Thyroid gland (tissue), 4 donors: ENCODE measurements at places on chromosomes 13 and 19. TPM values are rescaled to one million over a fixed set of nuclear protein-coding genes. Genes with fewer than 3 reads are reported as not detected.
A peak's percentile ranks its signal among the peaks of the same experiment; 100 is the strongest.

IGSF23 gene
- not detected for total RNA-seq

ELSPBP1 gene
- total RNA-seq, result not detected

DNA sequence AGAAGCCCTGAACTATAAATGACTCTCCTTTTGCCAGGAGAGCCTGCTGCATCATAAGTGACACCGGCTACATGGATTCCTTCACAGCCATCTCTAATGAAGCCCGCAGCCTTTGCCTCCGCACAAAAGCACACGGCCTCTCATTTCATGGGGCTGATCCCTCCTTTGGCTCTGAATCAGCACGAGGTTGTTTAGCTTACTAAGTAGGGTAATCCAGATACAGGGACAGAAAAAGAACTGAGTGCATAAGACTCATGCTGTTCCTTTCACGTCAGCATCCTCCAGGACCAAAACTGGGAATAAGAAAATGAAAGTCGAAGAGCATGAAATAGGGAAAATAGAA, 136.3 kb downstream of the DCT start:
- DNase-seq, result no peak

DNA sequence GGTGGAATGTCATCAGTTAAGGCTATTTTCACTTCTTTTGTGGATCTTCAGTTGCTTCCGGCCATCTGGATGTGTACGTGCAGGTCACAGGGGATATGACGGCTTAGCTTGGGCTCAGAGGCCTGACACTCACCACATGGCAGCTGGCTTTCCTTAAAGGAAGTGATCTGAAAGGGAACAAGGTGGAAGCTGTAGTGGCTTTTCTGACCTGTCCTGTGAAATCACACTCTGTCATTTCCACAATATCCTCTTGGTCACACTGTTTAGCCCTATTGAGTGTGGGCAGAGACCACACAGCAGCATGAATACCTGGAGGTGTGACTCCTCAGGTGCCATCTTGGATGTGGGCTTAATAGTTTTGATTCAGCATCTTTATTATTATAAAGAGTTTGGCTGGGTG, 4.5 kb upstream of the BAX start:
- no peak for DNase-seq

TM9SF2 gene
- total RNA-seq, result 205 TPM

RUBCNL gene
- total RNA-seq, result 3.6 TPM

DNA sequence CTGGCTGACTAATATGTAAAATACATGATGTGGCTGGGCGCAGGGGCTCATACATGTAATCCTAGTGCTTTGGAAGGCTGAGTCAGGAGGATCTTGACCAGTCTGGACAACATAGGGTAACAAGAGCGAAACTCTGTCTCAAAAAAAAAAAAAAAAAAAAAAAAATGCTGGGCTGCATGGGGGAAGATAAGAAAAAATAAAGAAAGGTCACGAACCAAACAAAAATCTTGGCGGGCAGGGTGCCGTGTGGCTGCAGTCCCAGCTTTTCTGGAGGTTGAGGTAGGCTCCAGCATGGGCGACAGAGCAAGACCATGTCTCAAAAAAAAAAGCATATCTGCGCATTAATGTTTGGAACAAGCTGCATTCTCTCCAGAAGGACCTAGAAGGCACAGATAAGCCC, 8.7 kb downstream of the RNASEH2A start:
- no peak for DNase-seq

DNA sequence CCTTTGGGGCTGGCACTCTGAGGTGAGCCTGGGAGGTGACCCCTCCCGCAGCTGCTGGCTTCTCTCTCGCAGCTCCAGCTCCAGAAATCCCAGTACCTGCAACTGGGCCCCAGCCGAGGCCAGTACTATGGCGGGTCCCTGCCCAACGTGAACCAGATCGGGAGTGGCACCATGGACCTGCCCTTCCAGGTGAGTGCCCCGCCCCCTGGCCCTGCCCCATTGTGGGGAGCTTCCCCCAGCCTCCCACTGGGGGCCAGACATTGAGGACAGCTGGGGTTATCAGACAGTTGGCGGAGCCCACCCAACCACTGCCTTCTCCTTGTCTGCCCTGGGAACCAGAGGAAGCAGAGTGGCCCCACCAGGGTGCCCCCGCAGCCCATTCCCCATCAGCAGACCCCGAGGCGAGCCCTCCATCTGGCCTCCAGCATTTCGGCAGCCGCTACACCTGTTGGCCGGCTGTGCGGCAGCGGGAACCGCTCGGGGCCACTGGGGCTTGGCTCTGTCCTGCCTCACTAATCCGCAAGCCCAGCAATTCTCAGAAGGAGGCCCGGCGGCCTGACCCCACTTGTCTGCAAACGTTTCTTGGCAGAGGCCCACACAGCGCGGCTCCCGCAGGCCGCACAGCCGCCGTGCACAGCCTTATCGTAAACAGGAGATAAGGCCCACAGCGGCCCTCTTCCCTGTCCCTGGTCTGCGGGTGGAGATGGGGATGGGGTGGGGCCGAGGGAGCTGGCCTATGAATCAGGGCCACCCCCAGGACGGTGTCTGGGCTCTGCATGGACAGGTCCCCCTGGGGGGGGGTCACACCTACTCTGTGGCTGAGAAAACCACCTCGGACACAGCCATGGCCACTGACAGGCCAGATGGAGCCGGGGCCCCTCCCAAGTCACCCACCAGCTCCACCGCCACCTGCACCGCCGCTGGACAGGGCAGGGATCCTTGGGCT, 48.0 kb downstream of the COMP start:
- peak; percentile 88 for DNase-seq

GRCh38 chr19:13920940-13921747, 15.1 kb downstream of the CC2D1A start:
- no peak for DNase-seq

DNA sequence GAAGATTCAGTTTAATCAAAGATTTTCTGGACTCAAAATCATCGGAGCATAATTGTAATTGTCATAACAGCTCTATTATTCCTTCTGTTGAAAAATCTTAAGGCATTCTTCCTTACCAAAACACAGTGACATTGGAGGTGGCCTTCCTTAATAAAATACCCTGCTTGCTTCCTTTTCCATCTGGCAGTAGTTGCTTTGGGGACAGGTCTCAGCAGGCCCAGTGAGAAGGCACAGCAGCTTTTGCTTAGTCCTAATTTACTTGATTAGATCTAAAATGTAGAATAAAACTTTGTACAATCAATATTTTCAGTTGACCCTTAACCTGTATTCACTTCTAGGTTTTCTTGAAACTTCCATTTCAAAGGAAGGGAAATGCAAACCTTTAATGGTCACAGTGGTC, 471.6 kb downstream of the PCDH20 start:
- no peak for DNase-seq
